Left ventricle myocardium superior (tissue), 1 donor: ENCODE measurements at places on chromosomes 2 and 18.
A peak's percentile ranks its signal among the peaks of the same experiment; 100 is the strongest.

- DNase-seq: no peak
These were observed 17.0 kb downstream of the ANKRD29 start for GRCh38 chr18:23645568-23646175.

GRCh38 chr2:101736861-101737291 is 39.4 kb downstream of the MAP4K4 start:
- DNase-seq: no peak

GRCh38 chr2:4140281-4140970 is 437.1 kb downstream of the DCDC2C start:
- no peak for DNase-seq

GRCh38 chr2:18988631-18989232 is 369.7 kb downstream of the OSR1 start:
- no peak for DNase-seq

GRCh38 chr2:207258263-207258991 is 92.7 kb upstream of the KLF7 start:
- peak; percentile 44 for DNase-seq

- DNase-seq: no peak
These were observed 33.5 kb upstream of the CCDC93 start for GRCh38 chr2:118047380-118047826.
